Activated CD8-positive, alpha-beta T cell treated with anti-CD3 and anti-CD28 coated beads, Interleukin-2, amount 10 ng/mL, durations not matched to agents 7 days and 5 days (primary cell): ENCODE measurements at places on chromosomes 4 and X. TPM values are rescaled to one million over a fixed set of nuclear protein-coding genes. Genes with fewer than 3 reads are reported as not detected.

The ERVMER34-1 gene
- total RNA-seq, result not detected

The DUX4 gene
- total RNA-seq, result not detected

DNA sequence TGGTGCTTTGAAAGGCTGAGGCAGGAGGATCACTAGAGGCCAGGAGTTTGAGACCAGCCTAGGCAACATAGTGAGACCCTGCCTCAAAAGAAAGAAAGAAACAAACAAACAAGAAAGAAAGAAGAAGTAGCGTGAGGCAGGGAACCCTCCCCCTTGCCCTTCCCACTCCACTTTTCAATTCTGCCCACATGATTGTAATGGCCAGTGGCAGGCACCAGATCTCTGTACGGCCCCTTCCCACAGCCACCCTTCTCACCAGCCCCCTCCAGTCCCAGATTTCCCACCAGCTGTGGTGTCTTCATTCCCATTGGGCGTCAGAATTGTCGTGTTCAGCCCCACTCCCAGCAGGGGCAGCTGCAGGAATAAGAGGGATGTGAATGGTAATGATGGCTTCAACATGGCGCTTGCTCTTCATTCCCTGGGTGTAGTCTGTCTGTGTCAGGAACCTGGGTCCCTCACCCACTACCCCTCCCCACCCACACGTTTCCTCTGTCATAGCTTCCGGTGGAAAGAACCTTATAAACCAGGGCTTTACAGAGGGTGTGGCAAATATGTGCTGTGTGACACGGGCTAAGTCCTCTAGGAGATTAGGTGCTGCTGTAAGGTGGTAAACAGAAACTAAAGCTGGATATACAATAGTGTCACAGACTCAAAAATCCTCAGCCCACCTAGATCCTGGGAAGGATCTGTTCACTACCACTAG lies at the start of gene IL2RG:
TSS of gene IL2RG (minus strand) at position 437 of the 703 bp plus-strand sequence. CDS start at position 399, 38 bp downstream.
- peaks cover 49% of the 10 kb centered on the region for H3K36me3 ChIP-seq
- H3K27ac ChIP-seq, result peak within 1 kb of the TSS; percentile 98
- H3K4me1 ChIP-seq, result peaks cover 42% of the 10 kb centered on the region
- H3K4me3 ChIP-seq, result peak within 1 kb of the TSS; percentile 94
- H3K27me3 ChIP-seq, result no peaks in the 10 kb centered on the region

The GPRASP2 gene
- total RNA-seq, result 0.16 TPM
